ENCODE measurements at places on chromosomes 5 and 9.

DNA sequence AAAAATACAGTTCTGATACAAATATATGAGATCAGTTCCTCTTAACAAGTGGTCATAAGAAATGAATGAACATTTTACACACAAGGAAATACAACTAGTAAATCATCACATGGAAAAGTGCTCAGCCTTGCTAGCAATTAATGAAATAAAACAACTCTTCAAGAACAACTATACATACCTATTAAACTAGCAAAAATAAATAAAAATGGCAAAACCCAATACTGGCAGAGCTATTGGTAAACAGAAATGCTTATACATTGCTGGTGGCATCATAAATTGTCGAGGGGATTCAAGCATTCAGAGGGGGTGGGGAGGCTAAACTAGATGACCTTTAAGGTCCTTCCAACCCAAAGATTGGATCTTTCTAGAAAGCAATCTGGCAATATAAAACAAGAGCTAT is 5.9 kb upstream of the FRRS1L start:
- no peak for DNase-seq

DNA sequence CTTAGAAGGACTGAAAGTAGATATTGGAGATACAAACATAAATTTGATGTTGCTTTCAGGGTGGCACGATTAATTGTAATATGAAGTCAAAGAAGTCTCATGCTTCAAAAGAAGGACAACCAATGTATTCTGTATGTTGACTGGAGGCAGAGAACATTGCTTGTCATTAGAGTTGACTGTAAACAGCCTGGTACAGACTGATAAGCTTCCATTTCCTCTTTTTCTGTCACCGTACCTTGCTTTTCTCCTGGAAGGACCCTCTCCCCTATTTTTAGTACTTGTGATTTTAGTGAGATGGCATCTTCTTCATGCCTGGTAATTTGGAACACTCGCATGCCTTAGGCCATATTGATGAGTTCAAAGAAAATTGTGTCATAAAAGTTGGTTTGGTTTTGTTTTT is 809.4 kb downstream of the PRELID2 start:
- DNase-seq: no peak

DNA sequence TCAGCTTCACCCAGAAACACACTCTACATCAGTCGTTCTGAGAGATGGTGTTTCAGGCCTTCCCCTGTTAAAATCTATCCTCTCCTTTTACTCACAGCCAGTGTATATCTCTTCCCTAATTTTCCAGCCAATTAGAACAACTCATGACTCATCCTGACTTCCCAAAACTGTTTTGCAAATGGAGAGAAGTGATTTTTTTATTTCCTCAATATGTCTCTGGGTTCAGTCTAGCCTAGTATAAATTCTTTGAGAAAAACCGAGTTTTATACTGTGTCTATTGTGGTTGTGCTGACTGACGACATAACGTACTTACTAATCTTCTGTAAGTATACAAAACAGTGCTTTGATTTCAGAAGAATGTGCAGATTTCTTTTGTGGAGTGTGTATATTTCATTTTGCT is 28.4 kb upstream of the CAST start:
- DNase-seq: no peak

GRCh38 chr5:11064763-11065450 is 303.9 kb upstream of the DAP start:
- DNase-seq: no peak

GRCh38 chr9:122846371-122846940 is 18.1 kb upstream of the PDCL start:
- no peak for DNase-seq

- DNase-seq: no peak
Measured at GRCh38 chr9:124652203-124652602, 118.9 kb downstream of the NR6A1 start.

- DNase-seq: no peak
Measured at GRCh38 chr9:72038408-72038807, 22.0 kb downstream of the C9orf57 start.

DNA sequence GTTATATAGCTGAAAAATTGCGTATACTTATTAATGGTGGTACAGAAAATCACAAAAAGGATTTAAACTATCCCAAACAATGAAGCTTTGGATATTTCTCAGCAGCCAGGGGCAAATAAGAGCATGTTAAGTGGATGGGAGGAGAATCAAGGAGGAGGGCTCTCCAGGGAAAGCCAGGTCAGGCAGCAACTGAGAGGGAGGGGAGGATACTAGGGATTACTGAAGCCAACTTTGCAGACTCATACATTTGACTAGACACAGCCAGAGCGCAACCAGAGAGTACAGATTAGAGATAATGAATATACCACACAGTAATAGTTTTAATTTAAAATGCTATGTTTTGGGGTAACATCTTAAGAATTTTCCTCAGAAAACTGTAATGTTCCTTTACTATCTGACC is 360.2 kb downstream of the HCN1 start:
- DNase-seq: no peak

GRCh38 chr5:107223066-107223465 is 447.7 kb downstream of the EFNA5 start:
- no peak for DNase-seq

GRCh38 chr5:129398026-129398678 is 61.9 kb upstream of the ADAMTS19 start:
- no peak for DNase-seq

DNA sequence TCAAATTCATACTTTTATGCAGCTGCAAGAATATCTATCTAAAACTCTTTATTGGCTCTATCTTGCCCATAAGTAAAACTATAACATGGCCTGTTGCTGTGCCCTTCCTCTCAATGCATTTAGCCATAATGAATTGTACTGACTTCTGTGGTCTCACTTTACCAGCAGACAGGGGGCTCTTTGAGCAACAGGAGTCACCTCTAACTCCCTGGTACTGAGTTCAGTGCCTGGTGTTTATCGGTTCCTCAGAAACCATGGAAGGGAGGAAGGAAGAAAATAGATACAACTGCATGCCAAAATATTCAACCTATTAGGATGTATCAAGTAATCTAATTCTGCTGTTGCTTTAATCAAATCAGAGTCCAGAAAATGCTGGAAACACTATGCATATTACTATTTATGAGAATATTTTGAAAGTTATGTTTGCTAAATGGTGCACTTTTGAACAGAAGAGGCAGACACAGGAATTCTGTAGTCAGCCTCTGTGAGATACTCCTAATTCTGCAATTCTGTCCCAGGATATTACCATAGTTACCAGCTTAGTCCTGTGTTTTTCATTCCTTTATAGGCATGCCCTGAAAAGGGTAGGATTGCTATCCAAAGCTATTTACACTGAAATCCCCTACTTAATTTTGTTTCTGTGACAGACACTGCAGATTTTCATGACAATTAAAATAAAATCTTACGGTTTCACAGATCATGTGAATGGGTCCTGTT is 89.8 kb downstream of the CD180 start:
- no peak for DNase-seq

GRCh38 chr9:125204477-125204876 is 4.1 kb downstream of the RABEPK start:
- DNase-seq: no peak

- DNase-seq: no peak
Measured at GRCh38 chr5:96080557-96080956, 118.9 kb upstream of the ELL2 start.

Measured in cortex of kidney (tissue), 1 donor.